ENCODE measurements at places on chromosomes 2 and 18. TPM values are rescaled to one million over a fixed set of nuclear protein-coding genes. Genes with fewer than 3 reads are reported as not detected.

Gene ALPG
- total RNA-seq: not detected

Gene GALNT3
- 37.7 TPM for total RNA-seq

GRCh38 chr2:156182132-156182531 lies 150.4 kb downstream of the NR4A2 start:
- H3K4me3 ChIP-seq: no peak overlapping the region
- no peaks in the 10 kb centered on the region for H3K27me3 ChIP-seq
- DNase-seq: no peak
- H3K36me3 ChIP-seq: no peaks in the 10 kb centered on the region
- H3K4me1 ChIP-seq: no peaks in the 10 kb centered on the region

GRCh38 chr18:61426492-61427053 lies 93.3 kb downstream of the CDH20 start:
- no peaks in the 10 kb centered on the region for H3K27me3 ChIP-seq
- no peak for DNase-seq
- H3K4me1 ChIP-seq: no peaks in the 10 kb centered on the region
- H3K36me3 ChIP-seq: no peaks in the 10 kb centered on the region
- H3K4me3 ChIP-seq: no peak overlapping the region

All from left lung (tissue), 14 donors.